Activated CD4-positive, alpha-beta T cell treated with anti-CD3 and anti-CD28 coated beads for 36 hours (primary cell): ENCODE measurements at places on chromosomes 3 and 15.

GRCh38 chr15:89836267-89837133 is 21.8 kb upstream of the ANPEP start:
- no peak overlapping the region for H3K27ac ChIP-seq
- DNase-seq = no peak
- peaks cover 26% of the 10 kb centered on the region for H3K36me3 ChIP-seq
- H3K4me3 ChIP-seq = no peak overlapping the region
- no peaks in the 10 kb centered on the region for H3K27me3 ChIP-seq
- peaks cover 3% of the 10 kb centered on the region for H3K4me1 ChIP-seq

GRCh38 chr3:179151474-179151873 is 3.3 kb downstream of the PIK3CA start:
- H3K4me1 ChIP-seq = peaks cover 49% of the 10 kb centered on the region
- H3K27me3 ChIP-seq = no peaks in the 10 kb centered on the region
- H3K36me3 ChIP-seq = no peaks in the 10 kb centered on the region
- no peak overlapping the region for H3K27ac ChIP-seq

DNA sequence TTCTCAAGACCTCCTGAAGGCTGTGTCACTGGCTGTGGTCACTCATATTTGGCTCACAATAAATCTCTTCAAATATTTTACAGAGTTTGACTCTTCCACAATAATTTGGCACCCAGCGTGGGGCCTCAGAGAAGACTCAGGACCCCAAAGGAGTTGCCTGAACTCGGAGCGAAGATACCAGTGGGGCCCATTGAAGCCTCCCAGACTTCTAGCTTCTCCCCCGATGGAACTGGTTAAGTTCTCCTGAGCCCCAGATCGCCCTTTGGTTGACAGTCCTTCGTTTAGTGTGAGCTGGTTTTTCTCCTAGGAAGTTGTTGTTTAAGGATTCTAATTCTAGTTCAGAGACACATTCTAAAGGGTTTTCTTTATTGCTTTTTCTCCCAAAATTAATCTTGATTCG is 1.4 kb upstream of the SLC41A3 start:
- H3K36me3 ChIP-seq = peaks cover 5% of the 10 kb centered on the region
- H3K4me1 ChIP-seq = peaks cover 24% of the 10 kb centered on the region
- DNase-seq = no peak

DNA sequence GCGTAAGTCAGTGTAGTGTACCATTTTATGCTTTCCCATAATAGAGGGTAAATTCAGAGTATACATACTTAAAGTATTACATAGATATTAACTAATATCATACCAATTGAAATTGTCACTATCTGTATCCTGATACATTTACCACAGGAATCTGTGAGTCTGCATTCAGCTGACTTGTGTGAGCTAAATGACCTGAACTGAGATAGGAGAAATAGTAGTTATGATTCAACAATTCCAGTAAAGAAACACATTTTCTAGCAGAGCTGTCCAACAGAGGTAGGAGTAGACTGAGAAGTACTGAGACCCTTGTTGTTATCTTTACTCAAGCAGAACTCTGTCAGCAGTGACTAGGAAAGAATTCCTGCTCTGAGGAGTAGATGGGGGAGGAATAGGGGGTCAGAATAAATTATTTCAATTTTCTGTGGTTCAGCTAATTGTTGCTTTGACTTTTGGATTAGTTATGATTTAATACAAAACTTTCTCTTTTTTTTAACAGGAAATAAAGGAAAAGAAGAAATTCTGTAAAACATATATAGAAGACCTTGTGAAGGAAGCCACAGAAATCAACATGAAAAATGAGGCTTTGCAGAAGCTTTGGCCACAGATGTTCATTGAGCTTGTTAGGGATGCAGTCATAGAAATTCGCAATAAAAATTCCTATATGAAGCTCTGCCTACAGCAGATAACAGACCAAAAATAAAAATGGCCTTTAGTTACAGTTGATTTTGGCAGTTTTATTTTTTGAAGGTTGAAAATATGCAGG is 66.2 kb upstream of the THSD4 start:
- no peaks in the 10 kb centered on the region for H3K4me1 ChIP-seq
- H3K27ac ChIP-seq = no peak overlapping the region
- no peak overlapping the region for H3K4me3 ChIP-seq
- H3K36me3 ChIP-seq = no peaks in the 10 kb centered on the region
- no peak for DNase-seq

DNA sequence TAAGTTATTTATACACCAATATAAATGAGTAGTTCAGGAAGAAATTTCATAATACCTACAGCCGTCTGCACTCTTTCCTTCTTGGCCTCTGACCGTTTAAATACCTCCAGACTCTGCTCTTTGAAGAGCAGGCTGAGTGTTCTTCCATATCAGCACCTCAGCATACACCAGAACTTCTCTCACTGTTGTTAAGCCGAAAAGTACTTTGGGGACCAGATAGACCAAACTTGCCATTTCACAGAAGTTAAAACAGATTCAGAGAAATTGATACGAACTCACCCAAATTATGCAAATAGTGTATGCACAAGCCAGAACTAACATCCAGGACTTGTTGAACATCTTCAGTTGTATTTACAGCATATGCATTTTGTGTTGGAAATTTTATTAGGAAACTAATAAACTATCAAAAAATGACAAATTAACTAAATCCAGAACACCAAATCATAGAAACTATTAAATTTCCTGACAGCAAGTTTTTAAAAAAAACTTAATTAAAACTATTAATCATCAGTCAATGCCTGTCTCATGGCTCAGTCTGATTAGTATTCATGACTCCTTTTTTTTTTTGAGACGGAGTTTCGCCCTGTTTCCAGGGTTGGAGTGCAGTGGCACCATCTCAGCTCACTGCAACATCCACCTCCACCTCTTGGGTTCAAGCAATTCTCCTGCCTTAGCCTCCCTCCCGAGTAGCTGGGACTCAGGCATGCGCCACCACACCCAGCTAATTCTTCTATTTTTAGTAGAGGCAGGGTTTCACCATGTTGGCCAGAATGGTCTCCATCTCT is 24.1 kb downstream of the CGGBP1 start:
- H3K27me3 ChIP-seq = no peaks in the 10 kb centered on the region
- H3K36me3 ChIP-seq = no peaks in the 10 kb centered on the region
- no peak overlapping the region for H3K27ac ChIP-seq
- peaks cover 29% of the 10 kb centered on the region for H3K4me1 ChIP-seq
- no peak overlapping the region for H3K4me3 ChIP-seq

GRCh38 chr3:99700631-99701268 is 62.4 kb downstream of the COL8A1 start:
- no peaks in the 10 kb centered on the region for H3K36me3 ChIP-seq
- no peak overlapping the region for H3K27ac ChIP-seq
- DNase-seq = no peak
- H3K4me3 ChIP-seq = no peak overlapping the region

DNA sequence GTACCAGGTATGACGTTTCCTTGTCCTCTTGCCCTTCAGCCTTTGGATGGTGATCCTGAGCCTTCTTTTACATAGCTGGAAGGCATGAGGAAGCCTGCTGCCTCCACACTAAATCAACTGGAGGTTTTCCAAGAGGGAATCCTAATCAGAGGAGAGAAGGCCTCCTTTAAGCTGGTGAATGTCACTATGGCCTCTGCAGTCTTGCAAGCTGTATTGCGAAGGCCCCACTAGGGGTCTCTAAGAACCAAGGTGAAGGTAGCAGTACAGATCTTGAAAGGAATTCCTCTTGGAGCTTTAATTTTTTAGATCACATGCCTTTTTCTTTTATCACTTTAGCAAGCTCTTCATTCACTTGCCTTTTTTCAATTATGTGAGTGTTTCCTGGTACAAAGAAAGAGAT is 119.2 kb downstream of the GHSR start:
- H3K36me3 ChIP-seq = peaks cover 10% of the 10 kb centered on the region
- no peak overlapping the region for H3K4me3 ChIP-seq
- no peak for DNase-seq
- H3K4me1 ChIP-seq = peaks cover 8% of the 10 kb centered on the region

- no peak overlapping the region for H3K27ac ChIP-seq
- peaks cover 7% of the 10 kb centered on the region for H3K36me3 ChIP-seq
- DNase-seq = no peak
- H3K27me3 ChIP-seq = no peaks in the 10 kb centered on the region
- no peaks in the 10 kb centered on the region for H3K4me1 ChIP-seq
These were observed 314.2 kb downstream of the LPP start for GRCh38 chr3:188468196-188468595.

GRCh38 chr3:95438274-95438673 is 1375.4 kb downstream of the NSUN3 start:
- DNase-seq = no peak
- no peaks in the 10 kb centered on the region for H3K4me1 ChIP-seq
- H3K27ac ChIP-seq = no peak overlapping the region

DNA sequence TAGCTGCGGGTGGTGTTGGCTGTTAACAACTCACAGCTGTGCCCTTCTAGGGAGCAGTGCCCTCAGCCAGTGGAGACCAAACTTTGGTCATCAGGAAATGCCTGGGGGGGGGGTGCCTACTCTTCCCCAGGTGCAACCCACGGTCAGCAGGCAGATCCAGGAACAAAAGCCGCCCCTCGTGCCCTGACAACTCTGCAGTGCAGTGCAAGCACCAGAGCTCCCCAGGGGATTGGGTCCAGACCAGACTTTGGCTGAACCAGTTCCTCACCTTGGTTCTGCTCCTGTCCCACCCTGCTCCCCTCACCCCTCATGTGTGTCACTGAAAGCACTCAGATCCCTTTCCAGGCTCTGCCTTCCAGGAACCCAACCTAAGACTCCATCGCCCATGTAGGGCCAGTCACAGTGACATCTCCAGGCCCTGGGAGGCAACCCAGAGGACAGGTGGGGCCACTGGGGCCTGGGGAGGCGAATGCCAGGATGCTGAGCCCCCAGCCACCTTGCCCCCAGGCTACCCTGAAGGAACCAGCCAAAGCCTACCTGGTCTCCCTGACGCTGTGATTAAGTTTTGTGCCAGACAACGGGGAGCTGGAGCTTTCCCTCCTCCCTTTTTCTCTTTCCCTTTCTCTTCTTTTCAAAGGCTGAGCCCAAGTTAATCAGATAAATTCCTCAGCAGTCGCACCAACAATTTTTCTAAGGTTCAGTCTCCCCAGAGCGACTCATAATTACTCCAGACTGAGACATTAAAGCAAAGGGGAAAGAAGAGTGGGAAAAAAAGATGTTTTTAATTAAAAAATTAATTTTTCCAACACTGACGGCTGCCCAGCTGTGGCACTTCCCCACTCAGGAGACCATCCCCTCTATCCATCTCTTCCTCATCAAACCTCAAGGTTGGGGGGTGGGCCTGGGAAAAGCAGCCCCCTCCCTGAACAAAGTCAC is 207.5 kb upstream of the LINGO1 start:
- H3K36me3 ChIP-seq = no peaks in the 10 kb centered on the region
- no peak overlapping the region for H3K4me3 ChIP-seq
- no peaks in the 10 kb centered on the region for H3K4me1 ChIP-seq
- peaks cover 9% of the 10 kb centered on the region for H3K27me3 ChIP-seq
- peak; percentile 1 for DNase-seq

GRCh38 chr3:94429517-94429916 is 366.7 kb downstream of the NSUN3 start:
- H3K36me3 ChIP-seq = no peaks in the 10 kb centered on the region
- no peaks in the 10 kb centered on the region for H3K4me1 ChIP-seq

DNA sequence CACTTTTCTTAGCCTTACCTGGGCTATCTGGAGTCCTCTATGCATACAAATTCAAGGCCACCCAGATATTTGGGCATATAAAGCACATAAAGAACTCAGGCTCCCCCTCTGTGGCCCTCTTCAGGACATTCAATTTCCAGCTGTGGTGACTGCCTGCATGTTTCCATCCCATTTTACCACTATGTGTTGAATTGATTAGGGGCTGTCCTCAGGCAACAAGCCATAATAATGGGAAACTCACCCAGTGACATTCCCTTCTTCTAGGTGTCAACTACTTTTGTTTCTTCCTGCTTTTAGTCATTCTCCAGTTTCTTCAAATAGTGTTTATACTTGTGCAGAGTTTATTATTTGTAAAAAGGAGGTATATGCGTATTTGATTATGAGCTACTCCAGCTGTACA is 18.0 kb downstream of the NRG4 start:
- DNase-seq = no peak
- H3K4me3 ChIP-seq = no peak overlapping the region
- H3K36me3 ChIP-seq = no peaks in the 10 kb centered on the region
- H3K4me1 ChIP-seq = no peaks in the 10 kb centered on the region

DNA sequence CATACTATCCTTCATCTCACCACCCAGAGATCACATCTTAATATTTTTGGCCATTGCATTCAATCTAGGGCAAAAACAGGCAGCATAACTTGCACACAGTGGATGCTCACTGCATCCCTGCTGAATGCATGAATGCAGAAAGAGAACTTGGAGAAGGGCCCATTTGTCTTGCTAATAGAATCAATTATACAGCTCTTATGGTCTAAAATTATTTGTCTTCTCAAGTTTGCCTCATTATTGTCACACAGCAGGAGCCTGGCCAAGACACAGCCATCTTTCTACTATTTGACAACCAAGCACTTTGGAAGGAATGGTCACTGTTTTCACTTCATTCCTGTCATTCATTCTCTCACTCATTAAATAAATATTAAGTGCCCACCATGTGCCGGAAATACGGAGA is 1.2 kb upstream of the ARHGEF26 start:
- no peaks in the 10 kb centered on the region for H3K36me3 ChIP-seq
- no peak overlapping the region for H3K27ac ChIP-seq
- peaks cover 22% of the 10 kb centered on the region for H3K4me1 ChIP-seq
- no peak overlapping the region for H3K4me3 ChIP-seq

DNA sequence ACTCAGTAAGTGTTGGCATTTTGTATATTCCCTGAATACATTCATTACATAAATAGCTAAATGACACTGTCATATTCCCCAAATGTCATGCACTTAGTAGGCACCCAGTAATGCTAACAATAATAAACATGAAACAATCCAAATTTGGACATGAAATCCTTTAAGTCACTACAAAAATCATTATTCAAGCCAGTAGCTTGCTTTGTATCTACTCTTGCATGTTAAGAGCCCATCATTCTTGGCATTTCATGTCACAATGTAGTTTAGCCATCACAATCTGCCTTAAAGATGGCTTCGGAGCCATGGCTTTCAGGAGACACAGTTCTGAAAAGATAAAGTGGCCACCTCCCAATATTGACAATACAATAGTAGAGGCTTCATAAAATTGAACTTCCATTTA is 32.9 kb upstream of the TM4SF4 start:
- no peak overlapping the region for H3K4me3 ChIP-seq
- peaks cover 2% of the 10 kb centered on the region for H3K27me3 ChIP-seq
- DNase-seq = no peak
- no peak overlapping the region for H3K27ac ChIP-seq
- H3K4me1 ChIP-seq = no peaks in the 10 kb centered on the region
- no peaks in the 10 kb centered on the region for H3K36me3 ChIP-seq

DNA sequence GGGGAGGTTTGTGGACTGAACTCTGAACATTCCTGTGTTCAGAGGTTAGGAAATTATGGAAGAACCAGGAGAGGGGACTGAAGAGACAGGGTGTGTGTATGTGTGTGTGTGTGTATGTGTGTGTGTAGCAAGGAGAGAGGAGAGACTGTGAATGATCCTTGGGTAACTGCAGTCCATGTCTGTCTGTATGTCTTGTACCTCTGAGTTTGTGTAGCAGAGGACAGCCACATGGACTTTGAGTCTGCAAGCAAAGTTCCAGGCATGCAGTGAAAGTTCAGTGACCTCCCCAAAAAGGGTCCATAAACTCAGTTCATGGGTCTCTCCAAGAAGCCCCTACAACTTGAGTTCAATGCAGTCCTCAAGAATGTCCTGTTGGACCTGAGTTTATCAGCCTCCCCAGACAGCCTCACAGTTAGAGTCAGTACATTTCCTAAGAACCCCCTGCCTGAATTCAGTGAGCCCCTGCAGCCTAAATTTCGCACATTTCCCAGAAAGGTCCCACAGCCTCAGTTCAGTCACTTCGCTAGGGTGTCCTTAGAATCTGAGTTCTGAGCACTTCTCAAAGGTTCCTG is 28.3 kb upstream of the HERC1 start:
- no peaks in the 10 kb centered on the region for H3K27me3 ChIP-seq
- peak overlapping the region; percentile 7 for H3K27ac ChIP-seq
- H3K4me1 ChIP-seq = peaks cover 54% of the 10 kb centered on the region
